ENCODE measurements at places on chromosomes 1 and 21.

DNA sequence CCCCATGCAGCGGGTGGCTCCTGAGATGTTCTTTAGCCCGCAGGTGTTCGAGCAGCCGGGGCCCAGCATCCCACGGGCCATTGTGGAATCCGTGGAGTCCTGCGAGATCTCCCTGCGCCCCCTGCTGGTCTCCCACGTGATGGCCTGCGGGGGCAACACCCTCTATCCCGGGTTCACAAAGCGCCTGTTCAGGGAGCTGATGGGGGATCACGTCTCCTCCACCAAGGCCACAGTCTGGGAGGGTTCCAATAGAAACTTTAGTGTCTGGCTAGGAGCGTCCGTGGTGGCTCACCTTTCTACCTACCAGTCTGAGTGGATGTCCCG lies 71.0 kb downstream of the ACTL8 start:
- DNase-seq, result no peak

GRCh38 chr1:200907611-200908097 lies 13.0 kb downstream of the INAVA start:
- DNase-seq, result no peak

- DNase-seq, result peak; percentile 67
These were observed 25.7 kb upstream of the ABCG1 start for GRCh38 chr21:42193131-42193671.

GRCh38 chr1:41914516-41914915 lies 4.2 kb downstream of the HIVEP3 start:
- peak; percentile 68 for DNase-seq

DNA sequence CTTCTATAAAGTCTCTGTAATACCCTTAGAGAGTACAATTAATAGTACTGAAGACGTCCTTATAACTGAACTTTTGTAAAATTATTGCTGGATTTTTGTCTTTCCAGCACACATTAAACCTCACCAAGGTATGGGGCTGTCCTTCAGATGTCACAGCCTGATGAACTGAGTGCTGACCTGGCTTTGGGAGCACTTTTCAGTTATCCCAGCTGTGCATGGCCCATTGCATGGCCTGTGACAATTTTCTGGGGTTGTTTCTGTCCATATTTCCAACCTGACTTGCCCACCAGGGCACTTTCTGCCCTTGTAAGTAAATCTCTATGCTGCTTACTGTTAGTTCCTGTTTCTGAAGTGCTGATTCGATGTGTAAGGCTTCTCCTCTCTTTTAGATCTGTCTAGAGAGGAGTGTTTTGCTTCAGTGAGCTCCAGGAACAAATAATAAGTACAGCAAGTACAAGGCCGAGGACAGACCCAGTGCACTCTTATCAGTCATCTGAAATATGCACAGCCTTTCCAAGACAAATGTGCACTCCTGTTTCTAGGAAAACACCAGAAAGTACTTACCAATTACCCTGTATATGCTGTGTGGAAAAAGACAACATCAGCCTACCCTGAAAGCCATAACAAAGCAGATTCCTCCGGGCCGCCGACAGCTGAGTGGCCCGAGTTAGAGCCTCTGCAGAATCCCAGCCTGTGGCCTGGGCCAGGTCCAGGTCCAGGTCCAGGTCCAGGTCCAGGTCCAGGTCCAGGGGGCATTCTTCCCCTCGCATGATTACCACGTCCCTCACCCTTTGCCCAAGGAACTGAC lies 121.7 kb downstream of the DHRS3 start:
- no peak for DNase-seq

GRCh38 chr1:231554969-231555368 lies 26.5 kb downstream of the TSNAX start:
- no peak for DNase-seq

DNA sequence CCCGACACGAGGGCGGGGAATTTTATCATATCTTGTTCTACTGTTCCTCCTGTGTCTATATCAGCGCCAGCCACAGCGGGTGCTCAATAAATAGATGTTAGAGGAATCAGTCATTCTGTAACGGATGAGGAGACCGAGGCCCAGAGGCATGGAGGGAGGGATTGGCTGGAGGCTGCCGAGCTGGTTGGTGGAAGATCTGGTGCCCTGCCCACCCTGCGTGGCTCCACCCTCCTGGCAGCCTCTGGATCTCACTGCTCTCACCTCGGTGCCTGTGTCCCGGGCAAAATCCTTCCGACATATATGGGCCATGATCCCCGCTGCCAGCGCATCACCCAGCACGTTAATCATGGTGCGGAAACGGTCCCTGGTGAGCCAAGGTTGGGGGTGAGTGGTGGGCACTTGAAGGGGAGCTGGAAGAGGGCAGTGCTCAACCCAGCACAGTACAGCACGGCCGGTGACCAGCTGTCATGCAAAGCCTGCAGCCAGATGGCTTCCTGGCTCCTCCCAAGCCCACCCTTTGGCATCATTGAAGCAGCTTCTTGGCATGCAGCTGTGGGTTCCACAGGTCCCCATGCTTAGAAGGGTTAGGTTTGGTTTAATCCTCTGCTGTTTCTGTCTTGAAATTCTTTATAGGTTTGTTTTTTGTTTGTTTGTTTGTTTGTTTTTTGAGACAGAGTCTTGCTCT lies 26.7 kb downstream of the PODN start:
- DNase-seq, result no peak

Data from CD4-positive, alpha-beta T cell treated with Interleukin-6 at 100 ng/mL for 8 hours (primary cell).